Non-pigmented ciliary epithelial cell (primary cell): ENCODE measurements at places on chromosomes 16 and 17.

DNA sequence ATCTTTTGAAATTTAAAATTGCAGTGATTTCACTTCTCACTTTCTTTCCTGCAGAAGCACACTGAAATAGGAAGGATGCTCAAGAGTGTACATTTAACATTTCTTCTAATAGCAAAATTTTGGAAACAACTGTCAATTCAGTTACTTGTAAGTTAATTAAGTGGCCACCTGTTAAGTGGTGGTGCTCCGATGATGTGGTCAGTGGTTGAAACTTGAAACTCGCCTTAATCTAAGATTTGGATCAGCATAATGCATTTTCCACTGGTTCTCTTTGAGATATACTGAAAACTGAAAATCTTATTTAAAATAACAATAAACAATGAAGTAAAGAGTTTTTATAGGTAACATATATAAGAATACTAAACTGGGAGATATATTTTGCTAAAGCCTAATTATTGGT, 7.0 kb upstream of the MYH8 start:
- no peak for DNase-seq

- DNase-seq: no peak
Measured at GRCh38 chr17:1709971-1710806, at the start of gene TLCD2. Gene TLCD2, minus strand, starts transcription at chr17:1710377. Its CDS starts 135 bp downstream, at chr17:1710242.

- no peak for DNase-seq
Measured at GRCh38 chr17:42522798-42523278, 13.2 kb upstream of the NAGLU start.

DNA sequence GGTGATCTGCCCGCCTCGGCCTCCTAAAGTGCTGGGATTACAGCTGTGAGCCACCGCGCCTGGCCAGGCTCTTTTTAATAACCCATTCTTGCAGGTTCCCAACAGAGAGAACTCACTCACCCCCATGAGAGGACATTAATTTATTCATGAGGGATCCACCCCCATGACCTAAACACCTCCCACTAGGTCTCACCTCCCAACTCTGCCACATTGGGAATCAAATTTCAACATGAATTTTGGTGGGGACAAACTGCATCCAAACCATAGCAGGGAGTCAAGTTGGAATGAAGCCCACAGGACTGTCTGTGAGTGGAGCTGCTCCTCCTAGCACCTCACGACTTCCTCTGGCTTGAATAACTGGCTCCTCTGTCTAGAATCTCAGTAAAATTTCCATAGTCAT, 85.5 kb downstream of the WWP2 start:
- DNase-seq: no peak

- DNase-seq: no peak
Measured at GRCh38 chr17:36631022-36631421, 29.6 kb downstream of the MRM1 start.

DNA sequence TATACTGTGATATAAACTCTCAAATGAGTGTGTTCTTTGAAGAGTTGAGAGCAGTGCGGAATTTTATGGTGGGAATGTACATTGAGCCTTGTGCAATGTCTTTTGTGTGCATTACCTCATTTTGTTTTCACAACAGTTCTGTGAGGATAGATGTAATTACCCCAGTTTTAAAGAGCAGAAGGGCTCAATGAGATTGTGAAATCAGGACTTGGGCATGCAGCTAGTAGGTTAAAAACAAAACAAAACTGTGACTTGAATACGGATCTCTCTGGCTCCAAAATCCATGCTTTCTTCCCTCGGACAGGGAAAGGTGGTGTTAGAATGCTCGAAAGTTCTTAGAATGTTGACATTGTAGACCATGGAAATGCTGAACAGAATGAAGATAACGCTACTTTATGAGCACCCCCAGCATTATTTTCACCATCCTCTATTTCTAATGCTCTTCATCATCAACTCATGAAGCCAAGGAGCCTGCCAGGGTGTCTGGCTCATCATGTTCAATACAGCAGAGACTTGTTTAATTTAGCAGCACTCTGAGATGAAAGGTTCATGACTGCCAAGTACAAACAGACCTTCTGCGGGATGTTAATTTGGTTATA, 17.1 kb downstream of the MRTFB start:
- no peak for DNase-seq

DNA sequence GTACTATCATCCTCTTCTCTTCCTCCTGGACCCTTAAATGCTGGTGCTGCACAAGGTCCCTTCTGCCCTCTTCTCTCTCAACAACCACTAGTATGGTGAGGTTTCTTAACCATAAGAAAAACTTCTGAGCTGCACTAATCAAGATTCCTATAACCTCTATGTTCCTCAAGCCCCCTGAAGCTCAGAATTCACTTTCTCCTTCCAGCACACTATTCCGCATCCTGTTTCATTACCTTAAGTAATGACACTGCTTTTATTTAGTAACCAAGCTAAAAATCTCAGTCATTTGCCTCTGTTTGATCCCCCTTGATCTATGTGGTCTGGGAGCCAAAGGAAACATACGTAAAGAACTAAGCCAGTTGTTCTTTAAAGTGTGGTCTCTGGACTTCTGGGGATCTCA, 20.1 kb downstream of the KANSL1 start:
- no peak for DNase-seq

GRCh38 chr16:87618216-87618615, 15.9 kb downstream of the JPH3 start:
- DNase-seq: no peak

DNA sequence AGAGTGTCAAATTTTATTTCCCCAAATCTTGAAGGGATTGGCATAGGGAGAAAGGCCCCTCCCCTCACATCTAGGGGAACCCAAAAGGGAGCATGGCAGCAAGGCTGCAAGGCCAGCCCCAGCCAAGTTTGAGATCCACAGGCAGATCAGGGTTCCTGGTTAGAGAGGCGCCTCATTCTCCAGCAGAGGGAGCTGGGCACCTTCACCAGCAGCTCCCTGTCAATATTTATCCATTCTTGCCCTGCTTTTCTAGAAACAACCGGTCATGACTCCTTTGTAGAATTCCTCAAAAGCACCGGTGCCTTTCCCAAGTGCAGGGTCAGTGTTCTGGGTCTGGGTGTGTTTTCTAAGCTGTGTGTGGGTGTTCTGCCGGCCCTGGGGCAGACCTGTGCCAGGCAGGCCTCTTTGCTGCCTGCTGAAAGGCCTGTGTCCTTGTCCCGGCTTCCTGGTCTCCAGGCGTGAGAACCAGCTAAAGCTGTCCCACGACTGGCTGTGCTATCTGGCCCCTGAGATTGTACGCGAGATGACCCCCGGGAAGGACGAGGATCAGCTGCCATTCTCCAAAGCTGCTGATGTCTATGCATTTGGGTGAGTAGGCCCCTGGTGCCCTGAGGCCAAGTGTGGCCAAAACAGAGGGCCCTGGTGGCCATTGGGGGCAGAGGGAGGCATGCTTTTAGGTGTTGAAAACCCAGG, 21.2 kb upstream of the LGALS9 start:
- peak; percentile 11 for DNase-seq

GRCh38 chr17:76930107-76930506, 61.9 kb downstream of the MGAT5B start:
- no peak for DNase-seq

DNA sequence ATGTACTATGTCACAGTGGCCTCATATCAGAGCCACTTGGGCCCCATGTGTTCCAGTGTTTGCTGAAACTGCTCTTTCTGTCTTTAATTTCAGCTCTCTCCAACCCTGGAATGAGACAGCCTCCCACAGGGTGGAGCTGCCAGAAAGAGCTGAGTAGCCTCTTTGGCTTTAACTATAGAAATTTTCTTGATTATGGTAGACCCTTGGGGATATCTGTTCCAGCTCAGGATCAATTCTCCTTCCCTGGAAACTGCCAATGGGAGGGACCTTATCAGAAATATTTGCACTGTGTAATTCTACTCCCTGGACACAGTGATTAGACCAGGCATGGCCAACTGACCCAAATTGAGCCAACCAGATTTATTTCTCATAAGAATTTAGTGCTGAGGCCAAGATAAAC, 39.0 kb upstream of the KDM8 start:
- DNase-seq: no peak

DNA sequence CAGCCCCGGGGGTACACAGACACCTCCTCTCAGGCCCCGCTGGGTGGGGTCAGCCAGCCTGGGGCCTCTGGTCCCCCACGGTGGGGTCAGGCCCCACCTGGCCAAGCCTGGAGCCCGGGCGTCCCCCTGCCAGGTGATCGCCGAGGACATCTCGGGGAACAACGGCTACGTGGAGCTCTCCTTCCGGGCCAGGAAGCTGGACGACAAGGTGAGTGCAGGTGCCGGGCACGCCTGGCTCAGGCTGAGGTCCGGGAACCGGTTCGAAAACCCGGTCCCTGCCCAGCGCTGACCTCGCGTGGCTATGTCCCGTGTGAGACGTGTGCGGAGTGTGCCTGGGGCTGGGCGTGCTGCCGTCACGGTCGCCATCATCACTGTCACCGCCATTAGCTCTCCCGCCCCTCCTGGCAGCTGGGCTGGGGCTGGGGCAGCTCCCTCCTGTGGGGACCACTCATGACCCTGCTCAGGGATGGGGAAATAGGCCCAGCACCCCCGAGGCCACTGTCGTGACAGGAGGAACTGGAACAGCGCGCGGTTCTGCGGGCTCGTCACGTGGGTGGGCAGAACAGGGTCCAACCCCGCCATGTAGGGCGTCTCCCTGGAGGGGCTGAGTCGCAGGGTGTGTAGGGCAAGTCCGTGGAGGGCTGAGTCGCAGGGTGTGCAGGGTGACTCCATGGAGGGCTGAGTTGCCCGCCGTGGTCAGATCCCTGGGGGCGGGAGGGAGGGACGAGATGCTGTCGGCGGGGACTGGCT, 8.5 kb downstream of the CPNE7 start:
- no peak for DNase-seq

GRCh38 chr17:1006054-1006453, 9.1 kb downstream of the TIMM22 start:
- DNase-seq: no peak

- DNase-seq: no peak
Measured at GRCh38 chr16:76309639-76310335, 32.6 kb downstream of the CNTNAP4 start.

DNA sequence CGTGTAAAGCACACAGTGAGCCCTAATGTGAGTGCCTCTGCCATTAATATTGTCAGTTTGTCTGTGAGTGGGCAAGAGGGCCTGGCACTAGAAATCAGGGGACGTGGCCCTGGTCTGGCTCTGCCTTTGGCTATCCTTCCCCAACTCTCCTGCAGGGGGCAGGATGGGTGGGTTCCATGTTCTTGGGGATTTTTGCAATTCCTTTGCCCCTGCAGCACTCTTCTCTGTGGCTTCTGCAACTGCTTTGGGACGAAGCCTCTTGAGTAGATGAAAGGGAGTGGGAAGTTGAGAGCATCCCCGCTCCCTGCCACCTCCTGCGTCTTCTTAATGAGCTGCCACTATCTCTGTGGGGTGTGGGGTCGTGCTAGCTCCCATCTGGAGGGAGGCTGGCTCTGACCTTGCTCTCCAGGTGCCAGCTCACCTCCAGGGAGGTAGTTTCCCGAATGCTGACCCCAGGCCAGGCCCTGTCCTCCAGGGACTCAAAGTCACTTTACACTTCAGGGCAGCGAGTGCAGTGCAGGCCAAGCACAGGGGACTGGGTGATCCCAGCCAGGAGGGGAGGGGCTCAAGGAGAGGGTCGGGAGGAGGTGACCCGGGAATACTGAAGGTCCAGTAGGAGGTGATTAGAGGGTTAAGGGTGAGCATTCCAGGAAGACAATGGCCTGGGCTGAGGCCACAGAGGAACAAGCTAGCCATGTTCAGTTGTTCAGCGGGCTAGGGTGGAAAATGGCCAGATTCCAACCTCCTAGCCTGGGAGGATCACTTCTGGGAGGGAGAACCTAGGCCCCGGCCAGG, 121.0 kb upstream of the NLRP1 start:
- no peak for DNase-seq

DNA sequence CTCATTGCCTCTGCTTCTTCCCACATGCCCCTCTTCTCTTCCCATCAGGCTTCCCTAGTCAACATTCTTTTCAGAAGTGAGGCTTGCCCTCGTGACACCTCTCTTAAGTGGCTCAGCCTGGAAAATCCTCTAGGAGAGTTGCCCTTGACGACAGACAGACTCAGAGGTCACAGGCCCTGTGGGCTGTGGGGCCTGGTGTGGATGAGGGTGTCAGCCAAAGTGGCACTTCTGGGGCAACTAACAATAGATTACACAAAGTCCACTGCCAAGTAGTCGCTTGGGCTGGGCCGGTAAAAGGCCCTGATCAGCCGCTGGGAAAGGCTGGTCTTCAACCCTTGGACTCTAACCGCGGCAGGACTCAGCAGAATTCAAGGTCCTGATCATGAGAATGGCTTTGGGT, 33.7 kb upstream of the METTL16 start:
- DNase-seq: no peak

GRCh38 chr17:57010487-57010886, 32.6 kb downstream of the SCPEP1 start:
- no peak for DNase-seq

- DNase-seq: no peak
Measured at GRCh38 chr17:76263896-76264295, 1.3 kb upstream of the UBALD2 start.

GRCh38 chr16:85541980-85542900, 70.9 kb upstream of the GSE1 start:
- DNase-seq: no peak

GRCh38 chr16:64950731-64951130, 171.1 kb downstream of the CDH11 start:
- DNase-seq: no peak

DNA sequence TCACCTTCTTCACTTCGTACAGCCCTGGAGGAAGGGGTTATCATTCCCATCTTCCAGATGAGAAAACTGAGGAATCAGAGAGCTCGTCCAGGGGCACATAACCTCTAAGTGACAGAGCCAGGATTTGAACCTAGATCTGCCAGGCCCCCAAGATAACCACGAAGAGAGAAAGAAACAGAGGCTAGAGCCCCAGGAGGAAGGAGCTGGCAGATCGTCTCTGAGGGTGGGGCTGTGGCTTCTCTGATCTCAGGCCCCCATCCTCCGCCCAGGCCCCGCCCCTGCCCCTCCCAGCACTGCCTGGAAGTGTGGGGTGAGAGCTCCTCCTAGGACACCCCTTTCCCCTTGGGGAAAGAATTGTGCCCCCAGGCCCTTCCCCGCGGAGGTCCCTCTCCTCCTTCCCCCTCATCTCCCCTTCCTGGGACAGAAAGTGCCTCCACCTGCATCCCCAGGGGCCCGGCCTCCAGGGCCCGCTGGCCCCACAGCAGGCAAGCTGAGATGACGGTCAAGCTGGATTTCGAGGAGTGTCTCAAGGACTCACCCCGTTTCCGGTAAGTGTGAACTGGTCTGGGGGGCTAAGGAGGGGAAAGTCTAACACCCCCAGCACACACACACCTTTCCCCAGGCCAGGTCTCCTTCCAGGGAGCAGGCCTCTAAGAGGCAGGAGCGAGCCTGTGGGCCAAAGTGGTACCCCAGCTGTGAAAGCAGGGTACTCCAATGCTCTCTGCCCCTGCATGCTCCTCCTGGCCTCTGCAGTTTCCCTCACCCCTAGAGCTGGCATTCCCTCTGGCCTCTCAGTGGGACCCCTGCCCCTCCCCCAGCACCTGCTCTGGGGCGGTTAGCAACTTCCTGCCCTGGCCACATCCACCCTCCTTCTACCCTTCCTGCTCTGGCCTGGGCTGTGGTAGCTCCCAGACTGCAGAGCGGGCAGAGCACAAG, at the start of gene ACAP1:
TSS of gene ACAP1 (plus strand) at position 290 of the 936 bp plus-strand sequence. CDS start at position 496, 206 bp downstream.
- DNase-seq: no peak

- DNase-seq: peak; percentile 13
Measured at GRCh38 chr17:64736804-64737492, 74.8 kb upstream of the SMURF2 start.

- no peak for DNase-seq
Measured at GRCh38 chr16:50386139-50386538, 17.4 kb upstream of the BRD7 start.
